Pancreas (tissue), 10 donors: ENCODE measurements at places on chromosomes 5 and 9. TPM values are rescaled to one million over a fixed set of nuclear protein-coding genes. Genes with fewer than 3 reads are reported as not detected.

DNA sequence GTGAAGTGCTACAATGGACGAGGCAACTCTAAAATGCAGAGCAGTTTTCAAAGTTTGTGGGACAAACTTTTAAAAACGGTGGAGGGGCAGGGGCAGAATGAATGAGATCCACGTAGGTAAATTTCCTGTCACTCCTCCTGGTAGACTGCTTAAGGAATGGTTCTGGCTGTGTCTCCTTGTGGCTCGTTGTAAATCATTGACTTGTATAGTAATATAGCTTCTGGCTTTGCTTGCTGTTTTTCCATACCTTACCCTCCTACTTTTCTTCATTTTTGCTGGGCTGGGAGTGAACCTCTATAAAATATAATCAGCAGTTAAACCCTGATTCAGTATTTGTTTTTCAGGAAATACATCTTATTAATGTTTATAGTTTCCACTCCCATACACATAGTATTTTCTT lies 235.7 kb downstream of the TUSC1 start:
- no peak for DNase-seq

DNA sequence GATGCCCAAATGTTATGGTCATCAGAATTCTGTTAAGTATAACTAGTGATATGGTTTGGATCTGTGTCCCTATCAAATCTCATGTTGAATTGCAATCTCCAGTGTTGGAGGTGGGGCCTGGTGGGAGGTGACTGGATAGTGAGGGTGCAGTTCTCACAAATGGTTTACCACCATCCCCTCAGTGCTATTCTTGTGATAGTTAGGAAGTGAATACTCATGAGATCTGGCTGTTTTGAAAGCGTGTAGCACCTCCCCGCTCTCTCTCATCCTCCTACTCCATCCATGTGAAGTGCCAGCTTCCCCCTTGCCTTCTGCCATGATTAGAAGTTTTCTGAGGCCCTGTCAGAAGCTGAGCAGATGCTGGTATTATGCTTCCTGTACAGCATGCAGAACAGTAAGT lies 359.5 kb downstream of the TMEM167A start:
- DNase-seq: no peak

DNA sequence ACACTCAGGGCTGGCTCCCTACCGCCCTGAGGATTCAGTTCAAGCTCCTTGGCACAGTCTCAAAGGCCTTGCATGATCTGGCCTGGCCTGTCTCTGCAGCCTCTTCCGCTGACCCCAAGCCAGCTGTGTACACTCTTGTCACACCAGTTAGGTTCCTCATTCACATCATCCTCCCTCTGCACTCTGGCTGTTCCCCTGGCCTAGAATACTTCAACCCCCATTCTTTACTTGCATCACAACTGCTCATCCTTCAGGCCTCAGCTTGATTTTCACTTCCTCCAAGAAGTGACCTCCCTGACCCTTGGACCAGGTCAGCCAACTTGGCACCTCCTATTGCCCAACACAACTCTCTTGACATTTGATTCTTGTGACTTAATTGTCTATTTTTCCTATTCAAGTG lies 18.9 kb upstream of the PFDN1 start:
- DNase-seq: no peak

DNA sequence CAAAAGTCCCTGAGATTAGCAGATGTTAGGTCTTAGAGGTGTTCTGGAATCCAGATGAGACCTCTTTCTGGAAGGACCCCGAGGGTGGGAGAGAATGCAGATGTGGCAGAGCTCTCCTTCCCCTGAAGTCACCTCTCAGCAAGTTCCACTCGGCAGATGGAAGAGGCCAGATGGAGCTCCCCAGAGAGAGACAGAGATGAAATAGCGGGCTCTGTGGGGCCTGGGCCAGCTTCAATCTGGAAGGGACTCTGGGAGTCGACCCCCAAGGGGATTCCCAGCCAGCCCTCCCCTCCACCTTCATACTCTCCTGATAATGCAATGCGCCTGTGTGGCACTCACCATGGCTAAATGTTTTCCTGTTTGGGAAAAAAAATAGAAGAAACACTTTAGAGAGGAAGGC lies 60.2 kb downstream of the WNK2 start:
- DNase-seq: no peak

DNA sequence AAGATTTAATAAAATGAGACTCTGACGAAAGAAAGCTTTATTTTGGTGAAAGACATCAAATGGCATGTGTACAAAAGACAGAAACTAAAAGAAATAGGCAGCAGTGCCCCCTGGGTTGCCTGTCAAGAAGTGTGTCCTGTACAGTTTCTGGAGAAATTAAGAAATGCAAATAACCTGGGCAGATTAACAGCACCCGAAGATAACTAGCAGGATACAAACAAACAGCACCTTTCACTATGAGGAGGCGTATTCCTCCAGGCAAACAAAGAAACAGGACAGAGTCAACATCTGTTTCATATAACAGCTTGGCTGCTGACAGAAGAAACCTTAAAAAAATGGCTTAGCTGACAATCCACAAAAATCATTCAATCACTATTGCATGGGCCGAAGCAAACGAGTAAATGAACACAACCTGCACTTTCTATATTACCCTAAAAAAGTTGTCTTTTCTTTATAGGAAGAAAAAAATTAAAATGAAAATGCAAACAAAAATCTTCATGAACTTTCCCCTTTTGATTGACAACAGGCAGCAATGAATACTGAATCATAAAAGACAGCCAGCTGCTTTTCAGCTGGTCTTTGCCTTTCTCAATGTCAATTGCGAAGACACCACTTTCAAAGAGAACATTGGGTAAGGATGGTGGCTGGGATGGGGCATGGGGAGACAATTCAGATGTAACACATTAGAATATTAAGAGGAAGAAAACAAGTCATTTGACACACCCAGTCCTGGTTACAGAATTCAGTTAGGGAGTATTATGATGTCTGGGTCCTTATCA lies 162.1 kb downstream of the ARL15 start:
- DNase-seq: no peak

- no peak for DNase-seq
Measured at GRCh38 chr9:98132158-98132557, 13.1 kb upstream of the TRIM14 start.

PCDHGA3 gene
- 1.7 TPM for total RNA-seq

DNA sequence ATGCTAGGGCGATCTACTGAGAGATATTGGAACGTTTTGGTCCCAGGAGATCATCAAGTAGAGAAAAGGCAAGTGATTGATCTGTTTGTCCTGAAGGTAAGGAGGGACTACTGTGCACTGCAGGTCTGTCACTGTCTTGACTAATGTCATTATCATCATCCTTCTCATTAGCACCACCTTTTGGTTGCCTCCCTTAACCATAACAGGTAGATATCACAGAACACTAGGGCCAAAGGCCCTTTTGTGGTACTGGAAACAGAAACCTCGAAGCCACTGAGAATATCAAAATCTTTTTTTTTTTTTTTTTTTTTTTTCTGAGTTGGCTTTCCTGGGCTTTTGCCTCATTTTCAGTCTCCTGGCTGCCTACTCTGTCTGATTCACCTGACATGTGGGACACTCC lies 134.0 kb downstream of the KCTD16 start:
- no peak for DNase-seq

DNA sequence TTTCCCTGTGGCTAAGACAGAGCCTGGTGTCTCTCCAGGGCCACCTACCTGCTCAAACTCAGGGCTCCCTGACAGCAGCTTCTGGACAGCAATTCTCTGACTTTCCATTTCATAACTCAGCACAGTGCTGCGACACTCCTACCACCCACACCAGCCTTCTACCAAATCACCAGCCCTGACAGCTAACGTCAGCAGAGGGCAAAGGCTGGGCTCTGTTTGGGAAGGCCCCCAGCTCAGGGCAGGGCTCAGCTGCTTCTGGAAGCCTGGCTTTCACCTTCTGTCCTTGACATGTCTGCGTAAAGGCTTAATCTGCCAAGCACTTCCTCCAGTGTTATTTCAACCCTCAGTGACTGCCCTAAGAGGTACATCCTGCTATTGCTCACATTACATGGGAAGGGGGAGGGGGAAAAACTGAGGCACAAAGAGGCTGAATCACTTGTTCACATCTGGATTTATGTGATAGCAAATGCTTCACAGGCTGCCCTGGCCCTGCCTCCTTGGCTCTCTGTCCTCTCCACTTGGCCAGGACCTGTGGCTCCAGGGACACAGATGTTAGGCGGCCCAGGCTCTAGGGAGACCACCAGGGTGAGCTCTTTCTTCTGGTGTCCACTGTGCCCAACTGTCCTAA lies 102.5 kb upstream of the PANK3 start:
- no peak for DNase-seq

LCN2 gene
- 52.1 TPM for total RNA-seq

DNA sequence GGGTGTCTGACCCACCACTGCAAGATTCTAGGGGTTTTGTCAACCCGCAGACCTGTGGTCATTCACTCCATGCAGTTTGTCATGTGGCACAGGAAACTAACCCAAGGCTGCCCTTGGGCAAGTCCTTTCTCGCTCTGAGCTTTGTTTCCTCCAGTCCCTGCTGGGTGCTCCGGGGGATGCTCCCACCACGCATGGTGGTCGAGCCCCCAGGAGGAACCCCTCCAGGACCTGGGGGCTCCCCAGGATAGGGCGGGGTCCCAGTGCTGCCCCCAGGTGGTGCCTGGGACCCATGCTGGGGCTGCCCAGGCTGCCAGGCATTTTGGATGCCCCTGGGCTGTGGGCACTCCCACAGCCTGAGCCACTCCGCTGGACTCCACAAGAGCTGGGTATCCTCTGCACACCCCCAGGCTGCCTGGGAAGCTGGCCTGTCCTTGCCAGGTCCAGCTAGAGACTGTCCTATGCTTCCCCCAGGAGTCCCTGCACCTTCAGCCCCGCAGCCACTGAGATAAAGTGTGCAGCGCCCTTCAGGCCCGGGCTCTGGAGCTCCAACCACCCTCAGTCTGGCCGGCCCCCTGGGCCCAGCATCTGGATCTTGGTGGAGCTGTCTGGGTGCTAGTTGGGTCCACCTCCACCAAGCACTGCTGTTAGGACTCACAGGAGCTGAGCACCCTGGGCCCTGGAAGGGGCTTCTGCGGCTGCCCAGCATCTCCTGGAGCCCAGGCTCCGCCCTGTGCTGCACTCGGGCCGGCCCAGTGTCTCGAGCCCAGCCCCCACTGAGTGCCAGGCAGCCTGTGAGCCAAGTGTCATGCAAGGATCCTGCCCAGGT lies 104.3 kb downstream of the PHF2 start:
- DNase-seq: peak; percentile 6

DNA sequence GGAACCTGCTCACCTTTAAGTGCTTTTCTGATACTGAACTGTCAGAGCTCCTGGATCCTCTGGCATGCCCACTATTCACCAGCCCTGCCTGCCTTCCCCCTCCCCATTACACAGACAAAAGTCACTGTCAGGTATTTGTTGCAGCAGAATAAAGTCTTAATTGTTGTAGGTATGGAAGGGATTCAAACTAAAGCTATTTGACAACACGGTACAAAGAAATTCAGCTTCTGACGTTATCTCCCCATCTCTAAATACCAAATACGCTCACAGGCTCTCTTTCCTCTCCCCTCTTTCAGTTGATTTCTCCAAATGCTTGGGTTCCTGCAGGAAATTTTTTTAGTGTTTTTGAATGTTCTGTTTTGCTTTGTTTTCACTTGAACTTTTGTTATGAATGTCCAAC lies 9.3 kb upstream of the TGFBR1 start:
- DNase-seq: no peak

DNA sequence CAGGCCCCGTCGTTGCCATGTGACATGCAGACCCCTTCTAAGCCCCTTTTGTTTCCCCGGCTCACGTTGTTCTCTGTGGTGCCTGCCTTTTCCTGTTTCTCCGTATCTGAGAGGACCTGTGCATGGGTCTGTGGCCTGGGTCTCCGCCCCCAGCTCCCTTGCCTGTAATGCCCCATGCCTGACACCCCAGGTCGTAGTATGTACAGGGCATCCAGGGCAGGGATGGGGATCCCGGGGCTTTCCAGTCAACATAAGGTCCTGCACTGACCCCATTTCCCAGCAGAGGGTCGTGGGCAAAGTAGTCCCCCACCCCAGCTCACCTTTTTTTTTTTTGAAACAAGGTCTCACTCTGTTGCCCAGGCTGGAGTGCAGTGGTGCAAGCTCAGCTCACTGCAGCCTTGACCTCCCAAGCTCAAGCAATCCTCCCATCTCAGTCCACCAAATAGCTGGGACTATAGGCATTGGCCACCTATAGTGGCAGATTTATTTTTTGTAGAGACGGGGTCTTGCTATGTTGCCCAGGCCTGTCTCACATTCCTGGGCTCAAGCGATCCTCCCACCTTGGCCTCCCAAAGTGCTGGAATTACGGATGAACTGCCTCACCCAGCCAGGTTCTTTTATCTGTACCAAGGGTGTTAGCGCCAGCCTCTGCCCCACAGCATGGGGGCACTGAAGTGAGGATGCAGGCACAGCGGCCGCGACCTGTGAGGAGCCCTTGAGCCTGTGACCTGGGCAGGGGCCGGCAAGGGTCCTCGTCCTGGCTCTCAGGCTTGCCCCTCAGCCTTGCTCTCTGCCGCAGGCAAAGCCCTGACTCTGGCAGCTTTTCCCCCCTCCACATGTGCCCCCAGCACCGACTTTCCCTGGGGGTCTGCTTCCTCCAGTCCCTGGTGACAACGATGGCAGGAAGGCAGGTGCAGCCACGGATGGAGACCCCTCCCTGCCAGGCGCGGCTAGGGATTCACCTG lies 19.1 kb upstream of the QSOX2 start:
- DNase-seq: no peak

DNA sequence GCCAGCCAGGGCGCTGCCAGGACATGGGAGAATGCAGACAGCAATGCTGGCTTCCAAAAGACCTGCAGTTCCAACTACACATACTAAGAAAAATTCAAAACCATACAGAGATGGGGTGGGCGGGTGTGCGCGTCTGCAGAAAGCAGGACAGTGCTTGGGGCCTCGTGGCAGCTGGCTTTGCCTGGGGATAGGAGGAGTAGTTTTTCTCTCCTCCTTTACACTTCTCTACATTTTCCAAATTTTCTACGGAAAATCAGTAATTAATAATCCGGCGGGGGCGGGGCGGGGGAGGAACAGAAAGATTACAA lies 43.6 kb upstream of the SARDH start:
- peak; percentile 37 for DNase-seq

DNA sequence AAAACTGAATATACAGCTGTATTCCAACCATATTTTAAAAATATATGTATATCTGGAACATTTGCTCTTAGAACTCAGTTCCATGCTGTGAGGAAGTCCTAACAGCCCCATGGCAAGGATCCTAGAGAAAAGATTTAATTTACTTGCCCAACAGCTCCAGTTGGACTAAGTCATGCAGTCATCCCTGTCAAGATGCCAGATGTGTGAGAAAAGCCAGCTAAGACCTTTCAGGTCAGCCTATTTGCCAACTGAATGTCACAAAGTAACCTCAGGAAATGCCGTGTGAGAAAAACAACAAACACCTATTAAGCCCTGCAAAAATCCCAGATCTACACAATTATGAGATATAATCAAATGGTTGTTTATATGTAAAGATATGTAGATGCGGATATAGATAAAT lies 416.3 kb downstream of the NR2F1-AS1 start:
- no peak for DNase-seq

- no peak for DNase-seq
Measured at GRCh38 chr5:78691084-78691960, 42.8 kb upstream of the LHFPL2 start.

DNA sequence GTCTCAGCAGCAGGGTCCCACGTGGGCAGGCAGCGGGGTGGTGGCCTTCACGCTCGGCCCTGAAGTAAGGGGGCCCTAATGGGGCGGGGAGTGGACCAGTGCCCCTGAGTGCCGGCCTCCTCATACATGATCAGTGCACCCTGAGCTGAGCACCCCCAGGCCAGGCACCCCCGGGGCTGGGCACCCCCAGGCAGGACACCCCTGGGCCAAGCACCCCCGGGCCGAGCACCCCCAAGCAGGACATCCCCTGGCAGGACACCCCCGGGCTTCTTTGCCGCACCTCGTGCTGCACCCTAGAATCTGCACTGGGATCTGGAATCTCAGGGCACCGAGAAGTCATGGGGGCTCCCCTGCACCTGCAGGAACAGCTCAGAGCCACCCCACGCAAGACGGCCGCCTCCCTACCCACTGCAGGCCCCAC lies 51.4 kb downstream of the EXD3 start:
- DNase-seq: peak; percentile 13
